Activated T-cell treated with anti-CD3 and anti-CD28 coated beads, Interleukin-2, amount 50 U/mL, for 72 hours (primary cell): ENCODE measurements at places on chromosomes 7 and 10.

GRCh38 chr7:50718311-50718710 is 64.4 kb downstream of the GRB10 start:
- no peak for DNase-seq

GRCh38 chr7:7254908-7255307 is 72.6 kb downstream of the C1GALT1 start:
- no peak for DNase-seq

DNA sequence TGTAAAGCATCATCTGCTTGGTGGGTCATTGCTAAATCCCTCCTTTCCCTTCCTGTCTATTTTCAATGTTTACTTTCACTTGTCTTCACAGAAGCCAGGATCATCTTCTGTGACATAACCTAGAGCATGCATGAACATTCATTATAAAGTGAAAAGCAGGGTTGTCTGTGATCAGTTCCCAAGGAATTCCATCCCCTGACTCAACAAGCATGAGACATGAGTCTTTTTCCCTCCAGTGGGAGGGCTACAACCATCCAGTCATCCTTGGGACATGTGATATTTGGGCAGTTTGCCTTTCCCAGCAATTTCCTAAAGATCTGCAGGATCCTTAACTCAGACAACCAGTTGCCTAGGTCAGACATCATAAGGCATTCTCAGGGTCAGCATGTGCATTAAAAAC is 166.3 kb upstream of the TMEM196 start:
- no peak for DNase-seq

DNA sequence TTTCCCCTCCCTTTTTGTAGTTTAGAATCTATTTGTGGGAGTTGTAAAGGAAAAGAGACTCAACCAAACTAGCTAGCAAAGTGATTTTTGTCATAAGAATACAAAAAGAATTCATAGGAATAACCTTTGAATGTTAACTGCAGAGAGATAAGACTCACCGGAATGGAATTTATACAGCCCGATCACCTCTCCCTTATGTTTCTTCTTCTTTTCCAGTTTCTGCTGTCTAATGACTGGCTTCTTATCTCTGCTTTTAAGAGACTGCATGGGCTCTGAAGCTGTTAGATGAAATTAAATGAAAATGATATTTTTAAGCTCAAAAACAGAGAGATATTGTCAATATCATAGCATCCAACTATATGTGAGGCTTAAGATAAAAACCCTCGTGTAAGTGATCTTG is 1095.9 kb downstream of the REEP3 start:
- DNase-seq, result no peak

- peak; percentile 28 for DNase-seq
Measured at GRCh38 chr7:48411619-48412018, 240.4 kb downstream of the ABCA13 start.

GRCh38 chr10:13998163-13998835 is 332.4 kb downstream of the FRMD4A start:
- no peak for DNase-seq

DNA sequence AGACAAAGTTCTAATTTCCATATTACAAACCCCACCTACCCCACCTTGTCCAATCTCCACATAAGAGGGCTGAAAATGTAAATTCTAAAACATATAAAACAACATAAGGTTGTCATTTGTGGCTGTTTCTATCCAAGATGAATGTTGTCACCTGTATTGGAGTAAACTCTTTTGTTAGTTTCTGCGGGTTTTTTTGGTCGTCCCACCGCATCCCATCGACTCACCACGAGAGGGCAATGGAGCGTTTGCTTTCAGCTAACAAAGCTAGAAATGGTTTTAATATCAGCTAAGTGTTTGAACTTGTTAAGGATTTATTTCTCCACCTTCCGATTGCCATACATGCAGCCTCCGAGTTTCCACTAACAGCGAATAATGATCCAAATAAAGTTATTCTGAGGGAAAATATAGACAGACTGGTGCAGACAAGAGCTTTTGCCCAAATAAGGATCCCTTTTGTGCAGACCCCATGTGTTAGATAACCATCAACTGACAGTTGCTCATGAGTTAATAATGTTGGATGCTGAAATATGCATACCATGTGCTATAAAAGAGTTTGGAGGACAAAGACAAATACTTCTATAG is 137.2 kb downstream of the ARID5B start:
- peak; percentile 80 for DNase-seq

- DNase-seq, result no peak
Measured at GRCh38 chr10:29630205-29631048, 4.3 kb downstream of the SVIL start.

GRCh38 chr7:17854261-17855047 is 85.8 kb downstream of the SNX13 start:
- DNase-seq, result no peak

DNA sequence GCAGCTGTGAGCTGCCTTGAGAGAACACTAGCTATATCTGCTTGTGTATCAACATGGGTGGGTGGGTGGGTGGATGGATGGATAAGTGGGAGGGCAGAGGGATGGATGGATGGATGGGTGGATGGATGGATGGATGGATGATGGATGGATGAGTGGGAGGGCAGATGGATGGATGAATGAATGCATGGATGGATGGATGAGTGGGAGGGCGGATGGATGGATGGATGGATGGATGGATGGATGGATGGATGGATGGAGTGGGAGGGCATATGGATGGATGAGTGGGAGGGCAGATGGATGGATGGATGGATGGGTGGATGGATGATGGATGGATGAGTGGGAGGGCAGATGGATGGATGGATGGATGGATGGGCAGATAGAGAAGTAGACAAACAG is 76.1 kb downstream of the MKI67 start:
- no peak for DNase-seq

GRCh38 chr7:92888-93672 is 99.3 kb upstream of the FAM20C start:
- DNase-seq, result no peak

DNA sequence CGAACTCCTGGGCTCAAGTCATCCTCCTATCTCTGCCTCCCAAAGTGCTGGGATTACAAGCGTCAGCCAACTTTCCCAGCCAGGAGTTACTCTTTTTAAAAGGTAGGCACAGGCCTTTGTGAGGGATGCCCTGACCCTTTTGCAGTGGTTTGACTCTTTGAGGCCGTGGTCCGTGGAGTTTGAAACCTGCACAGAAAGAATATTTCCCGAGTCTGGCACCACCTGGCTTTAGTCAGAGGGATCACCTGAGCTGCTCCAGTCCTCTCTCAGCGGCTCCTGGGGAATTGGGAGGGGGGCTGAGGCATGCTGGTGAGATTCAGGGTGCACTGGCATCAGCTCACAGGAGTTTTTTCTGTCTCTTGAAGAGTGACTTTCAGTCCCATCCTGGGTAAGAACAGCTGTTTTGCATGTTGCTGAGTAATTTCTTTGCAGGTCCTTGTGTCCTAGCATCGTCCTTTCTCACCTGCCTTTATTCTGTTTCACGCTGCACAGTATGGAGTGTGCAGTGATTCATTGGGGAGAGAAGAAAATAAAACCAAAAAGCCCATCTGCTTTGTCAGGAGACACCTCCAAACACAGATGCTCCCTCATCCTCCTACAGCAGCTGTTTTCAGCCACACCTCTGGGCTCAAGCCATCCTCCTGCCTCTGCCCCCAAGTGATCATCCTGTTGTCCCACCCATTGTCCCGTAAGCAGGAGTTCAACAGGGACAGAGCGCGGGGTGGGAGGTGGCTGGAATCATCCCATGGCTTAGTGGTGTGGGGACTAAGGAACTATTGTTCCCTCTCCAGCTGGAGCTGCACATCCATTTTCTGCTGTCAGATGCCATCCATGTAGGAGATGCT is 284.7 kb downstream of the CAMK1D start:
- DNase-seq, result no peak

DNA sequence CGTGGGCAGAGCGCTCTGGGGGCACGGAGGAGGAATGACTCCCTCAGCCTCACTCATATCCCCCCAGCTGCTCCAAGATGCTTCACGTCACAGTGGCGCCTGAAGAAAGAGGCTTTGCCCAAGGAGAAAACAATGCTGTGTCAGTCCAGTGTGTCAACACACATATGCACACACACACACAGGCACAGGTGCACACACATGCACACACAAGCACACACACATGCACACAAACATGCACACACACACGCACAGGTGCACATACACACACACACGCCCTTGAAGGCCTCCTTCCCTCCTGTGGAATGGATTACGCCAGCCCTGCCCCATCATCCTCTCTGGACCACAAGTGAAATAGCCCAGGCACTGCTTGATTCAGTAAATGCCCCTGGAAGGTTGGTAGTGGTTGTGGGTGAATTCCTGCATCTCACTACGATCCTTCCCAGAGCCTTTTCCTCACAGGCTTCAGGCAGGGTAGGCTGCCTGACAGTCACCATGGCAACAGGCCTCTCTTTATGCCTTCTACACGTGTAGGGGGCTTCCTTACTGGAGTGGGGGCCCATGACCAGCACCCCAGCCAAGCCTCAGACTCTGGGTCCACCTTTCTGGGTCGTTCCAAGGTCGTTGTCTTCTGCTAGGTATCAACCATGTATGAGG is 371.5 kb upstream of the PODXL start:
- no peak for DNase-seq

DNA sequence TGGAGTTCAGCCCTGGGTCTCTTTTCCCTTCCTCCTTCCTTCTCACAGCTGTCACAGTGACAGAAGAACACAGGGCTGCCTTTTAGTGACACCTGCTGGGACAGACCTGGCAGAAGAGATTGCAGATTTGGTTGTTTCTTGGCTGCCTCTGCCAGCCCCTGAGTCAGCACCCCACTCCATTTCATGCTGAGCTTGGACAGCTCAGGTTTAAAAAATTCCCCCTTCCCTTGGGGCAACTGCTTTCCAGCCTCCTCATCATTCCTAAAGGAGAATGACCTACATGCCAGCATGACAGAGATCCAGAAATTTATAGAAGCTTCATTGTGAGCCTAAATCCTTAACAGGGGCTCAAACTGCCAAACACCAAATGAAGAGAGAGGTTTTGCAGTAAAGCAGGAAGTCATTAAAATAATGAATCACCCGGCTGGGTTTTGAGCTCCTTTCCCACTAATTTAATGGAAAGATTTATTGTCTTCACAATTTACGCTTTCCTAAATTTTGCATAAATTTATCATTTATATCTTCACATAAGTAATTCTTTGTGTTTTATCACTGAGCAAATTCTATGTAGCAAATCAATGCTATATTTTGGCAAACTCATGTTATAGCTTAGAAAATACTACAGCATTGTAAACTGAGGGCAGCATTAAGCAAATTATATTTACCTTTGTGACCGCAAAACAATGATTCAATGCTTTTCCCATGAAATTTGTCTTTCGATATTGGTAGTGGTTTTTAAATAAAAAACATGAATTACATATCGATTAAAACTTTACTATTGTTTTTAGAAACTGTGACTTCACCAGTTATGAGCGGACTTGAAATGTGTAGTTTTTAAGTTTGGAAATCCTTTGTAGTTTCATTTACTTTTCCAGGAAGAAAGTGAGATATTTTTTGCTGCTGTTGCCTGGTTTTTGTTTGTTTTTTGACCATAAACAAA is 399.5 kb upstream of the ANKRD30A start:
- no peak for DNase-seq

GRCh38 chr7:134176037-134176350 is 48.9 kb downstream of the LRGUK start:
- DNase-seq, result no peak

- no peak for DNase-seq
Measured at GRCh38 chr10:101007099-101007711, 7.6 kb downstream of the LZTS2 start.

- DNase-seq, result no peak
Measured at GRCh38 chr7:11434366-11434765, 397.6 kb downstream of the THSD7A start.

GRCh38 chr7:91798425-91798824 is 82.1 kb downstream of the MTERF1 start:
- no peak for DNase-seq
